ENCODE measurements at places on chromosomes 3 and 15.

GRCh38 chr3:176193032-176193730 is 1004.1 kb downstream of the TBL1XR1 start:
- no peak for DNase-seq

DNA sequence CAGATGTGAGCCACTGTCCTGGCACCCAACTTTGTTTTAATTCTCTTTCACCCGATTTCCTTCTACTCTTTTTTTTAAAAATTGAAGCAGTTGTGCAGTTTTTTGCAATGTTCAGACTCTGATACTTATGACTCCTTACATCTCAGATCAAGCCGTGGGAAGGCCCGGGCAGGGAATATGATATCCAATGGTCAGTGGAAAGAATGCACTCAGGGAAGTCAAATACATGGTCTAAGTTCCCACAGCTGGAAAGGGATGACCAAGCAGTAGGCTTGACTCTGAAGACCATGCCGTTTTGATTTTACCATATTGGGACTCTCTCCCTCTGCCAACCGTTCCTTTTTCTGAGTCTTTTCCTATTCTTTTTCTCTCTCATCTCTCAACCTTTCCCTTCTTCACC is 157.2 kb downstream of the RPLP1 start:
- no peak for DNase-seq

DNA sequence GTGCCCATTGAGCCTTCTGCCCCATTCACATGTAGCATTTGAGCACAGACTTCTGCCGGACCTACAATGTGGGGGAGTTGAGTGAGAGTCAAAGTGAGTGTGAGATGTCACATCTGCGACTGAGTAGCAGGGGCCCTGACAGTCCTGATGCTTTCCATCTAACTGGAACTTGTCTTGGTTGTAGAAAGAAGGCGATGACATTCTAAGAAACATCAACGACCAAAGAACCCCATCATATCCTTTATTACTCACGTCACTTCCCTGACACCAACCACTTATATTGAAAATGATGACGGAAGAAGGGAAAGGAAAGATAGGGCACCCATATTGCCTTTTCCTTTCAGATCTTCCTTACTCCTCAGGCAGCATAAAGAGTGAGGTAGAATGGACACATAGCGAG is 30.5 kb downstream of the SMAD3 start:
- DNase-seq: no peak

- DNase-seq: no peak
Observed at GRCh38 chr3:172580680-172581401, 57.6 kb upstream of the TNFSF10 start.

- no peak for DNase-seq
Observed at GRCh38 chr3:159914426-159914825, 74.2 kb upstream of the IL12A start.

DNA sequence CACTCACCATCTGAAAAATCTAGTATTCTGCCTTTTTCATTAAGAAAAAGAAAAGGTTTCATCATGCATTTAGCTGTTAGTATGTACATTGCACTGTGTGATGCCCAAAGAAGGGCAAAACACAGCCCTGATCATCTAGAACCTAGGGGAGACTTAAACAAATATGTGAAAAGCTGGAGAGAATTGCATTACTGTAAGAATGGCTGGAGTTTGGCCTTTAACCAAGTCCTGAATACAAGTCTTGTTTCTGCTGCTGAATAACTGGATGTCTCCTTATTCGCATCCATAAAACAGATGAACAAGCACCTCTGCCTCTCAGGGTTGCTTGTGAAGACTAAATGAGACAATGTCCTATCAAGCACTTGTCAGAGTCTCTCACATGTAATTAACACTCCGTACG is 233.4 kb upstream of the LRTM1 start:
- no peak for DNase-seq

DNA sequence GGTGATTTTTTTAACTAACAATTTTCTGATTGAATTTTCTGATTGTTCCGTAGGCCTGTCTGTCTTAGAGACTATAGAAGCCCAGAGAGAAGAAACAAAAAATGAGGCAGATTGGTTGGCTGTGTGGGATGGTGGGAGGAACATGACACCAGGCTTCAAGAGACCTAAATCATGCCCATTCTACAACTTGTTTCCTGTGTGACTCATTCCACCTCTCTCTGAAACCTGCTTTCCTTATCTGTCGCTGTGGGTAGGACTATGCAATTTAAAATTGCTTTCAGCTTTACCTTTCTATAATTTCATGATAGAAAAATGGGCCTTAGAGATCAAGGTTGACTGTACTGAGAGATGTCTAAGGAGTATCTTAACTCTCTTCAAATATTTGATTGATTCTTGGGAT is 44.5 kb downstream of the OXNAD1 start:
- no peak for DNase-seq
